ENCODE measurements at places on chromosomes 16 and 17.

GRCh38 chr17:11309033-11309432 is 68.0 kb downstream of the SHISA6 start:
- DNase-seq, result no peak

DNA sequence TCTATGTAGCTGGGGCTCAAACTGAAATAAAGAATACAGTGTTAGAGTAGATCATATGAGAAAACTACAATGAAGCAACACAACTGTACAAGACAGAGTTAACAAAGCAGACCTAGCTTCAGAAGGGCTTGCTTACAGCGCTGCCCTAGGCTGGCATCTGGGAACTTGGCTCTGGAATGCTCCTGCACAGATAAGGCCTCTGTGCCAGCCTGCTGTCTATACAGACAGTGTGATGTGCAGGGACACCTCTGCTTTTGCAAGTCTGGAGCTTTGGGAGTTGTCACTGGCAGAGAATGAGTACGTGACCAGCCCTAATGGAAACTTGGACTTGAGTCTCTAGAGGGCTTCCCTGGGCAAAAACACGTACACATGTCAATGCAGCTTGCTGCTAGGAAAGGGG is 32.1 kb upstream of the SLC38A8 start:
- no peak for DNase-seq

DNA sequence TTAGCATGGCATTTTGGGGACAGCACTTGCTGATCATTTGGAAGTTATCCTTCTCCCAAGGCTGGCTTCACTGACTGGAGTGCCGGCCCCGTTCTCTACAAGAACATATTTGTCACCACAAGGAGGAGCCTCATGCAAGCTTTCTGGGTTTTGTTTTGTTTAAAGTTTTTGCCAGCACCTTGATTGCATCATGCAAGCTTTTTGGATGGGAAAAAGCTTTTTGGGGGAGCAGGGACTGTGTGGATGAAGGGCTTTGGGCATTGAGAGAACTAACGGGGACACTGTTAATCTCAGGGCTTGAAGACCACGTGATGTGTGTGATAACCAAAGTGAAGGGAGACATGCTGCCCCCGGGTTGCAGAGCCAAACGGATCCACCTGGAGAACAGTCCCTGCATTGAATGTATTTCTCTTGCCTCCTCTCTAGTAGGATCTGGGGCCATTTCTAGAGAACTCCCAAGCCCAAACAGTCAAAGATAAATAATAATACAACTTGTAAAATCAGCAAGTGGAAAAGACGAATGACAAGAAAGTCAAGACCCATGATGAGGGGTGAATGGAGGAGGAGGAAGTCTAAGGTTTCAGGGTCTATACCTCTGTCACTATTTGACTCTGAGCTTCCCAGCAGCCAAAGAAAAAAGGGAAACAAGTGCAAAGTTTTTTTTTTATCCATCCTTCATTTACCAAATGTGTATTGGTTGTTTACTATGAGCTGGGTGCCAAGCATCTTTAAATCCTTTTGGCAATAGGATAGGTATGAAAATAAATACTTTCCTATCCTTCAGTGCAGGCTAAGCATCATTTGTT is 17.2 kb downstream of the TMEM114 start:
- peak; percentile 71 for DNase-seq

DNA sequence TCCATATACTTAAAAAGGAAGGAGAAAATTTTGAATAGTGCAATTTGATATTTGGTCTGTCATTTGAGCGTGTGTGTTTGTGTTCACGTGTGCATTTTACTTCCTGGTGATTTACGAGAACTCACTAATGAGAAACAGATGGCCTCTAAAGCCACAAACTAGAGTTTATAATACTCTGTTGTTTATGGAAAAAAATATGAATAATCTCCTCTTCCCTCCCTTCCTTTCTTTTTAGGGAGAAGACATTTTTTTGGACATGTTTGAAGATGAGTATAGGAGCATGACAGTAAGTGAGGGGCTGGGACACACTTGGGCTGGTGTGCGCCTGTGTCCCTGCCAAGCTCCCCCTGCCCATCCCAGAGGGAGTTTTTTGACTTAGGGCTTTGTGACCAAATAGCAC is 102.7 kb downstream of the CLEC16A start:
- no peak for DNase-seq

DNA sequence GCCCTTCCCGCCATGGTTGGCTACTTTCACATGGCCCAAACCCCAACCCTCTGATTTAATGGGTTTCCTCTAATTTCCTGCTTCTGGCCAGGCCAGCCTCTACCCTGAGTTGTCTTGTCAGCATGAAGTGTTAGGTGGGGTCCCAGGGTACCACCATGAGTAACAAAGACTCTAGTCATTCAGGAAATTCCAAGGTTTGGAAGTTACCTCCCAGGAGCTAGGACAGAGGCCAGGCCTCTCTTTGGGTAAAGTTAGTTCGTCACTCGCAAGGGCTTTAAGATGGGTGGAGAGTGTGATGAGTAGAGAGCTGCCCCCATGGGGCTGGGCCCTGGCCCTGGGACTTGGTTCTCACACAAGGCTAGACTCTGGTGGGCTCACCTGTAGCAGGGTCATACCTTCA is 54.6 kb downstream of the PLD6 start:
- no peak for DNase-seq

GRCh38 chr17:78040440-78041385 is 82.2 kb downstream of the TNRC6C start:
- peak; percentile 33 for DNase-seq

GRCh38 chr17:28811651-28812090 is 30.9 kb downstream of the FAM222B start:
- DNase-seq, result peak; percentile 48

DNA sequence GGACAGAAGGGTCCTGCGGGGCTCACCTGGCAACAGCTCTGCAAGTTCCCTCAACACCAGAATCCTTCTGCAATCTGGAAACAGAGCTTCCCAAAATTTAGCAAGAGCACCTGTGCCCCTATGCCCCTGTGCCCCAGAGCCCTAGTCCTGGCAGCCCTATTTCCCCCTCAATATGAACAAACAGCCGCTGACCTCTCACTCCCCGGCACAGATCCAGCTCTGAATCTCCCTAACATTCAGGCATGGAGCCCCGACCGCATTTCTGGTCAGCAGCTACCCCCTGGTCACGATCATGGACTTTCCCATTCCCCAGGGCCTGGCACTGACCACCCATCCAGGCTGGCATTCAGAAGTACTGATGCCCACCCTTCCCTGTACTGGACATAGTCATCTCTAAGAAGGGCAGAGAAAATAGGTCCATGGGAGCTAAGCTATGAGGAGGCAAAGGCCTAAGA is 110.8 kb upstream of the SMURF2 start:
- no peak for DNase-seq

GRCh38 chr17:63286254-63286653 is 159.9 kb downstream of the CYB561 start:
- DNase-seq, result no peak

Measured in hematopoietic multipotent progenitor cell treated with erythropoietin and hydrocortisone succinate and interleukin-3 and kit ligand, for 6 days (in vitro differentiated cells).